ENCODE measurements at places on chromosomes 2 and 18.

GRCh38 chr2:228673876-228674554, 492.5 kb upstream of the SPHKAP start:
- DNase-seq: no peak

DNA sequence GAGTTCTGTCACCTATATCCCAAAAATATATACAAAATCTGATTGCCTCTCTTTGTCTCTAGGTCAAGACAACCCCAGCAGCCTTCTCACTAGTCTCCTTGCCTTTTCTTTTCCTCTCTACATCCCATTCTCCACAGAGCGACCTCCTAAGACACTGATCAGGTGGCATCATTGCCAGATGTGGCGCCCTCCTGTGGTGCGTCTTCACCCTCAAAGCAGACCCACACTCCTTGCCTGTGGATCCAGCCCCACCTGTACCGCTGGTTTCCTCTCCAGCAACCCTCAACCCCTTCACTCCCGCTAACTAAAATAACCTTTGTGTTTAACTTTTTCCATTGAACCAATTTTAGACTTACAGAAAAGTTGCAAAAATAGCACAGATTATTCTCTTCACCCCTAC, 273.3 kb downstream of the GLI2 start:
- DNase-seq: no peak

GRCh38 chr18:51575171-51575570, 377.7 kb upstream of the MEX3C start:
- DNase-seq: no peak

- DNase-seq: no peak
Measured at GRCh38 chr2:64462940-64463700, 9.2 kb downstream of the LGALSL start.

DNA sequence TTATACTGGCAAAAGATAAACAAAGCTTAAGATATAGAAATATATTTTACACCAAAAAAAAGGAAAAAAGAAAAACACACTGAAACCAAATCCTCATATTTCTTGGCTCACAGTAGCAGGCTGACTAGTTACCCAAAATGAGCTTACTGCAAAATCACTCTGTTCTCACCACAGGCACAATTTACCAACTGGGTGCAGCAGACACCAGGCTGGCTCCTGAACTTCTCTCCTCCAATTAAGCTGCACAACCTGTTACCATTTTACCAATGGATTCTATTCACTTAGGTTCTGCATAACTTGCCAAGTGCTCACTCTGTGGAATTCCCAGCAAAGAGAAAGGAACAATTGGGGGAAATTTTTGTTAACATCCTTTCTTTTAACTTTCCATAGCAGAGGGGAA, 679.3 kb downstream of the ZEB2 start:
- DNase-seq: no peak

GRCh38 chr18:47448956-47449355, 197.5 kb upstream of the SKOR2 start:
- DNase-seq: no peak

DNA sequence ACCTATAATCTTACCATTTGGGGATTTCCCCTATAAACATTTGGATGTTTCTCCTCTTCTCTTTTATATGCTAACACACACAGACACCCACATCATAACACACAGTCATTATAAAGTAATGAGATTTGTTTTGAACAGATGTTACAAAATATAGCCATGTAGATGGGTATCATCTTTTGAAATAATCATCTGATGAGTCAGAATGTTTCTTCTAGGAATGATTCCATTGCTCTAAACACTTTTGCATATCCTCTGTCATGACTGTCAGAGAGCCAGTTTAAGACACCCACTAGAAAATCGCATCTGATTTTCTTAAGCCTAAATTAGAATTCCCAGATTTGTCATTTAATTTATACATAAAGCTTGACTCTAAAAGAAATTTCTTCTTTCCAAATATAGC, 442.6 kb downstream of the CMPK2 start:
- DNase-seq: no peak

DNA sequence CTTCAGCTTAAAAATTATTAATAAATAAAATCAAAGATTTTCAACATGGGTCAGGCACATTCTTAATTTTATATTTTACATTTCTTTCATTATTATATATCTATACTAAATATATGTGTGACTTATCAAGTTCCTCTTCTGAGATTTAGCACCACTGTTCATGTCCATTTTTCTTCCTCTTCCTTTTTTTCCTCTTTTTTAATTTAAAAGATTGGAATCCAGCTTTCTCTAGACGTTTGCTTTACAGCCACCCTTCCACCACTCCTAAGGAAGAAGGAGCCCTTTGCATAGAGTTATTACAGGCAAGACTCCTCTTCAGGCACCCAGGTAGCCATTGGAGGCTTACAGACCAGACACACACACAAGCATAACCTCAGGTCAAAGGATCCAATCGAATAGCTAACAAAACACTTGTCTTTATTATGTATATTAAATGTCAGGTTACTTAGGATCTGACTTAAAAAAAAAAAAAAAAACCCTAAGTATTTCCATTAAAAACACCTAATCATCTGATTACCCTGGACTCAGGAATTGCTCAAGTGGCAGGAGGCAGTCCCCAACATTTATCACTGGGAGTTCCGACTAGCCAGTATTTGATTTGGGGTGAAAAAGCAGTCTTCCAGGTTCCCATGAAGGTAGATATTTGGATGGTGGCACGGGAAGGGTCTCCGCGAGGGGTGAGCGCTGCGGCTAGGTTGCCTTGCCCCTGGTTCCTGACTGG, 2.4 kb upstream of the ZEB2 start:
- no peak for DNase-seq

- DNase-seq: no peak
Measured at GRCh38 chr2:118577202-118577601, 270.2 kb downstream of the EN1 start.

- DNase-seq: no peak
Measured at GRCh38 chr18:33116376-33116775, 324.1 kb downstream of the CCDC178 start.

- no peak for DNase-seq
Measured at GRCh38 chr18:59686260-59686659, 11.0 kb downstream of the CCBE1 start.

GRCh38 chr2:32851777-32852439, 94.8 kb upstream of the LTBP1 start:
- DNase-seq: no peak

DNA sequence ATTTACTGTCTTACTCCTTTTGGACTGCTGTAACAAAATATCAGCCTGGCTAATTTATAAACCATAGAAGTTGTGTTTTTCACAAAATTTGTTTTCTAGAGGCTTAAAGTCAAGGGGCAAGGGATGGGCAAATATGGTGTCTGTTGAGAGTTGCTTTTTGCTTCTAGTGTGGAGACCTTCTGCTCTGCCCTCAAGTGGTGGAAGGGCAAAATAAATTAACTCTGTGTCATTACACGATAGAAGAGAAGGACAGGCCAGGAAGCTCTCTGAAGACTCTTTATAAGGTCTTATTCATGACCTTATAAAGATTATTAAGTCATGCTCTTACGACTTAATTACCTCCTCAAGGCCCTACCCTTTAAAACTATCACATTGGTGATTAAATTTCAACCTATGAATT, 181.2 kb upstream of the LRATD1 start:
- no peak for DNase-seq

DNA sequence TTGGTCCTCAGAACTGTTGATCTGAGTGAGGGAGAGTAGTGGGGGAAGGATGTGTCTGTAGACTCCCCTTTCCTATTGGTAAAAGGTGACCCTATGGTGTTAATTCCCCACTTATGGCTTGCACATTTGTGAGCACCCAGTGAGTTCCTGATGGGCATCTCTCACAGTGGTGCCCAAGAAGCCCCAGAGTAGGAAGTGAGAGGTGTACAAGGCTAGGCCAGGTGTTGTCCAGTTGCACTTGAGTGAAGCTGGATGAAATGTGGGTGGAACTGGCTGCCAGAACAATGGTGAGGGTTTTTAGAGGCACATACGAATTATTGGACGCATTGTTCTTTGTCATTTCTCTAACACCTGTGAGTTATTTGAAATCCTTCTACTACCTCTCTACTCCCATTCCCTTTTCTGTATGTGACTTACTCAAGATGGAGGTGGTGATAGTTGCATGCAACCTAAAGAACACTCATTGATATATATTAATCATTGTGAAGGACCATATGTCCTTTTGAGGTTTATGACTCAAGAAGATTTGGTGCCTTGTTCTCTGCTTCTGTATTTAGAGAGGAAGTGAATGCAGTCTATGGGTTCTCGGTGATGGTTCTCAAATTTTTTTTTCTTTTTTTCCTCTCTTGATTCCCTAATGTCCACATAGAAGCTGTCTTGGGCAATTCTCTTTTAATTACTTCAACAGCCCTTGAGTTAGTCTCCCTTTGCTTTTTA, 162.7 kb downstream of the FSHR start:
- DNase-seq: no peak

- peak; percentile 61 for DNase-seq
Measured at GRCh38 chr2:240567137-240567871, 980 bp upstream of the RNPEPL1 start.

- DNase-seq: no peak
Measured at GRCh38 chr2:166494140-166494624, at the start of gene SCN7A. Gene SCN7A (minus strand): TSS chr2:166494249. CDS start chr2:166477696, 16,553 bp downstream.

GRCh38 chr2:64946769-64947247, 42.4 kb upstream of the SLC1A4 start:
- DNase-seq: no peak

- DNase-seq: no peak
Measured at GRCh38 chr2:194015751-194016150, 1641.3 kb upstream of the SLC39A10 start.

GRCh38 chr2:48126162-48126561, 219.9 kb upstream of the FBXO11 start:
- DNase-seq: no peak

- DNase-seq: no peak
Measured at GRCh38 chr2:16312771-16313170, 352.9 kb downstream of the CYRIA start.

DNA sequence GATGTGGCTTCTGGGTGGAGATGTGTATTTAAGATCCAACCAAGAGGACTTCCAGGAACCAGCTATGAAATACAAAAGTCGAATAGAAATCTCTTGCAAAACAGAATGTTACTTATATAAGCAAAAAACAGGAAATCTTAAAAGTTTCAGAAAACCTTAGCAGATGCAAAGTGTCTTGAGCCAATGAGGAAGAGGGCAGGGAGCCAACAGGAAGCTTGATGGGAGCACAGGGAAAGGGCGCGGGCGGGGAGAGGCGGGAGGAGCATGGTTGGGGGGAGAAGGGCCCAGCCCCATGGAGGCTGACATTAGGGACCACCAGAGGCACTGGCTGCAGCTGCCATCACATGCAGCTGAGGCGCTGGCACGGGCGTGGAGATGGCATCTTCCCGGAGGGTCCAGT, 203.3 kb downstream of the SNTG2 start:
- DNase-seq: no peak

- no peak for DNase-seq
Measured at GRCh38 chr2:239002954-239003623, 155.2 kb downstream of the TWIST2 start.

- DNase-seq: no peak
Measured at GRCh38 chr18:71038196-71038595, 749.4 kb downstream of the SOCS6 start.

DNA sequence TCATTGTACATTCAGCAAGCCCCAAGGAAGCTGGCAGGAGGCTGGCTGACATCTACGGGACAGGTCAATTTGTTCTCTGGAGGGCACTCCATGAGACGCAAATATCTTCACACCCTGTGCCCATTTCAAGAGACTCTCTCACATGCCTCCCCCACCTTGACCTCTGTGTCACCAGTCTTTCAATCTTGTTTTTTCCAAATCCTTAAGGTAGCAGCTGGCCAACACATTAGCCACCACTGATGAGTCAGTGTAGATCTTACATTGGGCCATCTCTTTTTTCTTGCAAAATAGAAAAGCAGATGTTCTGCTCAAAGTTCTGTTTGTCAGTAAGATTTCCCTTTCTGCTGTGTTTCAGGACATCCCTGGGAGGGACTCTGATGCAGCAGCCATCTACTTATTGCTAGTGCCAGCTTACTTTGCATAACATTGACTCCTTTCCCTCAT, 1.7 kb upstream of the DPP4 start:
- no peak for DNase-seq

GRCh38 chr2:121095257-121096080, 189.5 kb downstream of the TFCP2L1 start:
- no peak for DNase-seq

- DNase-seq: no peak
Measured at GRCh38 chr18:27921904-27922751, 254.8 kb downstream of the CDH2 start.

- DNase-seq: no peak
Measured at GRCh38 chr2:10579441-10579840, 110.3 kb downstream of the NOL10 start.

DNA sequence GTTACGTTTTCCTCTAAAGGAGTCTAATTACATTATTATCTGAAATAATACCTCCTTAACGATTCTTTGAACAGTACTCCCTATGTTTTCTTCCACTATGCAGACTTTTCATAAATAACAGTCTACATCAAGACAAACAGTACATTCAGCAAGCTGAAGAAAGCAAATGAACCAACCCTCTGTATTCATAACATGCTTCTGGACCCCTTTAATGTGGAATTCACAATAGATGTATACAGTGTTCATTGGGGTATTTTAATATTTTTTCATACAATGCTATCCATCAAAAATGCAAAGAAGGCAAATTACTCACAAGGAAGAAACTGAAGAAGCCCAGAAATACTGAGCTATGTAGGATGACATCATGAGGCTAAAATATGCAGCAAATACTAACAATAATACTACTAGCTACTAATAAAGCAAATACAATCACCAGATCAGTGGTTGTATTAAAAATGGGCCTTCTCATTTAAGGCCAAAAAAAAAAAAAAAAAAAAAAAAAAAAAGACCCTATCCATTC, 408.6 kb downstream of the MTX2 start:
- DNase-seq: no peak

DNA sequence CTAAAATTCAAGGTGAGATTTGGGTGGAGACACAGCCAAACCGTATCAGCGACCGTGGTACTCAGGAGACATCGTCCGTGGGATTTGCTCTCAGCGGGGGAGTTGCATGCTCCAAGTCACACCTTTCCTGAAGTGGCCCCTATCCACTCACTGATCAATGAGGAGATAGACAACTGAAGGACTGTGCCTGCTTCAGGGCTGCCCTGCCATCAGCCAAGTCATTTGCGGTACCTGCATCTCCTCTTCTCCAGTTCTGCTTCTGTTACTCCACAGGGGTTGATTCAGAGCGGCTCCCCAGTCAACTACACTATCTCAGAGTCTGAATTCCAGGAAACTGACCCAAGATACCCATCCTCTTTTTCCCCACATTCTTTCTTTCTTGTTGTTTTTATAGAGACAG, 184.1 kb downstream of the MREG start:
- no peak for DNase-seq

- DNase-seq: no peak
Measured at GRCh38 chr2:27369471-27370025, 590 bp downstream of the EIF2B4 start.

DNA sequence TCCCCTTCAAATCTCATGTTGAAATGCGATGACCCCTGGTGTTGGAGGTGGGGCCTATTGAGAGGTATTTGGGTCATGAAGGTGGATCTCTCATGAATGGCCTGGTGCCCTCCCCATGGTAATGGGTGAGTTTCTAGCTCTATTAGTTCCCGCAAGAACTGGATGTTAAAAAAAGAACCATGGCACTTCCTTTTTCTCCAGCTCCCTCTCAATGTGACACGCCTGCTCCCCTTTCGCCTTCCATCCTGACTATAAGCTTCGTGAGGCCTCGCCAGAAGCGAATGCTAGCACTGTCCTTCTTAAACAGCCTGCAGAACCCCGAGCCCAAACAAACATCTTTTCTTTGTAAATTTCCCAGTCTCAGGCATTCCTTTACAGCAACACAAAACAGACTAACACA, 303.2 kb upstream of the REV1 start:
- DNase-seq: no peak

- DNase-seq: no peak
Measured at GRCh38 chr2:112834396-112835037, 2.1 kb downstream of the IL1B start.
